ENCODE measurements at places on chromosomes 2 and 18.

GRCh38 chr2:83661711-83662110, 797.4 kb downstream of the SUCLG1 start:
- DNase-seq: no peak

GRCh38 chr2:127624320-127624755, 21.6 kb upstream of the GPR17 start:
- DNase-seq: no peak

DNA sequence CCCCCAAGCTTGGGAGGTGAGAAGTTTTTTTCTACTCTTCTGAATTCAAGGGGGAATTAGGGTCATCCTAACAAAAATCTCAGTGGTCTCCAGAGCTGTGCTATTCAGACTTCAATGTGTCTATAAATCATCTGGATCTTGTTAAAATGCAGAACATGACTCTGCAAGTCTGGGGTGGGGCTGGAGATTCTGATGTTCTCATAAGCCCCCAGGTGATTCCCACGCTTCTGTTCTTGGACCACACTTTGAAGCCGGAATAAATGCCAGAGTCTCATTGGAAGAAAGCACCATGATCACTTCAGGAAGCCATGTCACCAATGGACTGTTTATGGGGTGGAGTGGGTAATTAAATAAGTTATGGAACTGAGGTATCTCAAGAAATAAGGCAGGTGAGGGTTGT, 22.2 kb upstream of the SLC16A14 start:
- DNase-seq: no peak

DNA sequence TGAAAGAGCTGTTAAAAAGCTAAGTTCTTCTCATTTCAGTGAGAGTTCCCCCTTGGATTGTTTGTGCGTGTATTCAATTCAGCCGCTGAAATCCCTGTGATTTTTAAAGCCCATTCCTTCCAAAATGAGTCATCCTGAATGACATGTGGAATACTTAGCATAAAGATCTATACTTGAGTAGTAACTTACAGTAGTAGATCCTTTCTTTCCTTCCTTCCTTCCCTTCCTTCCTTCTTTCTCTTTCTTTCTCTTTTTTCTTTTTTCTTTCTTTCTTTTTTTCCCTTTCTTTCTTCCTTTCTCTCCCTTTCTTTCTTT, 18.2 kb upstream of the SOX11 start:
- no peak for DNase-seq

- DNase-seq: no peak
These were observed 571.2 kb upstream of the VRK2 start for GRCh38 chr2:57475391-57475790.

GRCh38 chr2:43075054-43075593, 151.3 kb downstream of the ZFP36L2 start:
- DNase-seq: no peak

DNA sequence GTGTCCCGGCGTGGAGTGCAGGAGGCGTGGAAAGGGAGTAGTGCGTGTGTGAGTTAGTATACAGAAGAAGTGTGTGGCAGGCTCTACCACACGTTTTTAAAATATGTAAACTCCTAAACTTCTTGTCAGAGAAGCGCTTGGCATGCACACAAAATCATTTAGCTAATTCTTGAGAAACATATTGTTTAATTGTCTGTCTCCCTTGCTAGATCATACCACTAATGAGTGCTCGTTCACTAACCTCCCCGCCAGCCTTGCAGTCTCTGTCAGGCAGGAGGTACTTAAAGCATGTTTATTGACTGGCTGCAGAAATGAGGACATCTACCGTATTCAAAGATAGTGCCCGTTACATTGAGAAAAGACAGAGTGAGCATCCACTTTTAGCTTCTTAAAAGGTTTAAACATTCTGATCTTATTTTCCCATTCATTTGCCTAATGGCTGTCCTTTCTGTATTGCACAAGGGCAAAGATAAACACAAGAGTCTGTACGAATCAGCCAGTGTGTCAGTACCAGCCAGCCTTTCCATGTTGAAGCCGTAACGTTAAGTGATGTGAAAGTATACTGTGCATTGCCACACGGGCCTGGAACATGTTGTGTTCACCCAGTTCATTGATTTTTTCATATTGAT, 41.4 kb downstream of the TRAPPC12 start:
- no peak for DNase-seq

DNA sequence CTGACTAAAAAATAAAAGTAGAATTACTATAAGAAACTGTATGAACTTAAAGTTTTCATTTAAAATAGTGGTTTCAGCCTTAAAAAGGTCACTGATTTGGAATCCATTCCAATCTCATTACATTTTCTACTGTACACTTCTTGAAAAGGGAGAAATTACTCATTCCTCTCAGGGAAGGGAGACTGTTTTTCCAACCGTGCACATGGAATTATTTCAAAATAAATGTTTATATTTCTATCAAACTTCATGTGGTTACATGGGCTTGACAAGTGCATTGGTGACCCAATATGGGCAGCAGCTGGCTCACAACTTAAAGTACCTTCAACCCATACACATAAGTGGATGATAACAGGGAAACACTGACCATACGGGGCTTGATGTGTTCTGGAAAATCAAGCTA, 324.5 kb upstream of the THUMPD2 start:
- DNase-seq: no peak

DNA sequence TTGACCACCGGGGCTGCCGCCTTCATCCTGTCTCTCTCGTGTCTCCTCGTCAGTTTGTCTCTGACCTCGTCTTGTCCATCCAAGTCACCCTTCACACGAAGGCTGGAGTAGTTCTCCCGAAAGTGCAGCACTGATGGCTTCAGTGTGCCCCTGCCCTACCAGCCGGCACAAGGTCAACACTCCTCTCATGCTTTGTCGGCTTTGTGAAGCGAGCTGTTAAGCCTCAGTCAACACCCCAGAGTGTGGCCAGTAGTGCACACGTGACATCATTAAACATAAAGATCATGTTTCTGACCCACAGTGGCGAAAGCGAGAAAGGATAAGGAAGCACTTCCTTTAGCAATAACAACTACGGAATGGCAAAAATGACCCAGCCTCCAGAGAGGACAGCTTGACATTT, 23.2 kb downstream of the ACKR3 start:
- no peak for DNase-seq

- DNase-seq: no peak
These were observed 9.6 kb upstream of the DYNC2LI1 start for GRCh38 chr2:43764086-43764705.

- DNase-seq: no peak
These were observed 474.2 kb downstream of the PIK3C3 start for GRCh38 chr18:42429196-42429595.

DNA sequence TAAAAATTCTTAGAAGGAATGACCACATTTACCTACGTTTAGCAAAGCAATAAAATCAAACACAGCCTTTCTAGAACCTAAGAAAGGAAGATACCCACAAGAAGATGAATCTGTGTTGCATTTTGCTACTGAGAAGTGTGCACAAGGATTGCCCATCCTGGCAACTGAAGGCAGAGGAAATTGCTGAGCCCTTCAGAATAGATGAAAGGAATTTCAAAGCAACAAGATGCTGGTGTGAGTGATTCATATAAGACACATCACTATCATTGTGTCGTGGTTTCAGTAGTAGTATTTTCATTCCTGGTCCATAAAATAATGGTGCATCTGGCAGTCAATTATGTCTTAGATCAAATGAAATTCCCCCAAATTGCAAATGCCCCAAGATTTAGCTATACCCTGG, 48.4 kb upstream of the ANKRD44 start:
- DNase-seq: no peak

DNA sequence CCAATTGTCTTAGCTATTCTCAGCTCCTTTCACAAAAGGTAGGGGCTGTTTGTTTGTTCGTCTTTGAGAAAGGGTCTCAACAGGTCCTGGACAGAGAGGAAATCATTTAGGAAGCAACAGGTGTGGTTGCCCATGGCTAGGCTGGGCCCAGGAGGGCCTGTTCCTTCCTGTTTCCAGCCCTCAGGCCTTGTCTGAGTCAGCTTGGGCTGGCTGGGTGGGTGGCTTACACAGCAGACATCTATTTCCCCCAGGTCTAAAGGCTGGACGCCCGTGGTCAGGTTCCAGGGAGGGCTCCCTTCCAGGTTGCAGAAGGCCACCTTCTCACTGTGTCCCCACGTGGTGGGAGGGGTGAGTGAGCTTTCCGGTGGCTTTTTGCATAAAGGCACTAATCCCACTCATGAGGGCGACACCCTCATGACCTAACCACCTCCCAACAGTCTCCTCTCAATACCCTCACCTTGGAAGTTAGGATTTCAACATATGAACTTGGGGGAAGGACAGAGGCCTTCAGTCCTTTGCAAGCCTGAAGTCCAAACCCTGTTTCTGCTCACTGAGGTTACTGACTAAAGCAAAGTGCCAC, 45.5 kb downstream of the ARHGEF4 start:
- no peak for DNase-seq

DNA sequence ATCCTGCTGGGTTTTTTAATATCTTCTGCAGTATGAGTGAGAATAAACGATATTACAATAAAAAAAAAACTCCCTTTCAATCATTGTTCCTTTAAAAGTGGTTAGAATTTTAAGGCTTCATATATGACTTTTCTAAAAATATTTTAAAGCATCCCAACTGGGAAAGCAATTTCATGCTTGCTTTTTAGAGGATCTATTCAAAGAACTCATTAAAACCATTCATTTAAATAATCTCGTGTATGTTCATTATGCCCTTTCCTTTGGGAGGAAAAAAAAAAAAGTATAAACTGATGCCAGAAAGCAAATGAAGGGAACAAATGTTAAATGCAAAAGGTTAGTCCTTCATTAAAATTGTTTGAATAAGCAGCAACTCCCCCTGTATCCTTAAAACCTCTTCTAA, 81.2 kb downstream of the XIRP2 start:
- no peak for DNase-seq

GRCh38 chr2:9554921-9555296, 721 bp downstream of the ADAM17 start:
- DNase-seq: no peak

DNA sequence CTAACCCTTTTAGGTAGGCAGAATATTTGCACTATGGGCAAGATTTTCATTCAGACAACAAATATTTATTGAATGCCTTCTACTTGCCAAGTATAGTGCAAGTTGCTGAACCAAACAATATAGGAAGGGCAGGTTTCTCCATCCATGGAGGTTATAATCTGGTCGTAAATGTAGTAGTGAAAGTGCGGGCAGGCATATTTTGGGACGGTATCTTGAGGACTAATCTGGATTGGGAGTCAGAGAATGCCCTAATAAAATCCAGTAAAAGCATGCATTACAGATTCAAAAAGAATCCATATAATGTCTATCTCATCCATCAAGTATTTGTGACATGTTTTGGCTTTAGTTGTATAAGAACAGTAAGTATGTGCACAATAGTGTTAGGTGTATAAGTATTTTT, 1.7 kb upstream of the NDUFV2 start:
- no peak for DNase-seq

DNA sequence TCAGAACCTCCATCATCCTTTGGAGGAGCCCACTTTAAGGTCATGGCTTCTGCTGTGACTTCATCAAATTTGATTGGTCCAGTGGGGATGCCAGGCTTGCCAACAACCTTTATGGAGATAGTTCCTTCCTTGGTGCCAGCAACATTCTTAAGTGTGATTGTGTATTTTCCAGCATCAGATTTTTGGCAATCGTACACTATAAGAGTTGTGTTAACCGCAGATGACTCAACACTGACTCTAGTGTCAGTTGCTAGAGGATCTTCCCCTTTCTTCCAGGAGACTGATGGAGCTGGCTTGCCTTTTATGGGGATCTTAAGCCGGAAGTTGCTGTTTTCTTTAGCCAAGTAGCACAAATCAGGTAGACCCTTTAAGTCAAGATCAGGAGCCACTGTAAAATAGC, 98.7 kb downstream of the PLEKHA3 start:
- no peak for DNase-seq

DNA sequence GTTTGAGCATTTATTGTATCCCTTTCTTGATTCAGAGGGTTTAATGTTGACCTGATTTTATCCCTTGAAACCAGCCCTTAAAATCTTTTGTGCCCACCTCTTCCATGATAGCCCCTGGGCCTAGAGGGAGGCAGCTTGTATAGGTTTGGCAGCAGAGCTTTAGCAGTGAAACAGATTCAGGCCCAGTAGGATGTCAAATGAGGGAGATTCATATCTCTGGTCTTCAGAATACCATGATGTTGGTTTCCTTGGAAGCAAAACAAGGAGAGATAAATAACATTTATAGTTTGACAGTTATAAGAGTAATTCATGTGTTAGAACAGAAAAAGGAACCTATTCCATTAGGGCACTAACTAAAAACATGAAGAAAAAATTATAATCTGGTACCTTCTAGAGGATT, 649.2 kb downstream of the METTL4 start:
- DNase-seq: no peak

- DNase-seq: no peak
These were observed 138.5 kb downstream of the RIT2 start for GRCh38 chr18:42976869-42977590.

DNA sequence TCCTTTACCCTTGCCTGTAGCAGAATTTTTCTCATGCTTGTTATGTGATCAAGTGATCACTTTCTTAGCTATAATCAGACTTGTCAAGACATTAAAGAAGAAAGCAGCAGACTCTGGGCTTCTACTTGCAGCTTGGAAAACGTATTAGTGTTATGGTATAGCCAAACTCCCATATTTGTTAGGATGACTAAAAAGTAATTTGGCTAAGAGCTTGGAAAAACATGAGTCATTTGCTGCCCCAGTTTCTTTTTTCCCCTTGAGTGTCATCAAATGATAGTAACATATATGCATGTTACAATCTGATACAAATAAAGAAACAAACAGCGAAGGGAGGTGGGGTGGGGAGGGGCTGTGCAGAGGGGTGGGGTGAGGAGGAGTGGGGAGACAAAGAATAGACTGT, 155.5 kb downstream of the IKZF2 start:
- DNase-seq: no peak

- DNase-seq: no peak
These were observed 55.1 kb upstream of the ZNF397 start for GRCh38 chr18:35185771-35186170.

GRCh38 chr2:39523308-39524044, 86.4 kb upstream of the MAP4K3 start:
- no peak for DNase-seq
